ENCODE measurements at places on chromosomes 12 and 14.

DNA sequence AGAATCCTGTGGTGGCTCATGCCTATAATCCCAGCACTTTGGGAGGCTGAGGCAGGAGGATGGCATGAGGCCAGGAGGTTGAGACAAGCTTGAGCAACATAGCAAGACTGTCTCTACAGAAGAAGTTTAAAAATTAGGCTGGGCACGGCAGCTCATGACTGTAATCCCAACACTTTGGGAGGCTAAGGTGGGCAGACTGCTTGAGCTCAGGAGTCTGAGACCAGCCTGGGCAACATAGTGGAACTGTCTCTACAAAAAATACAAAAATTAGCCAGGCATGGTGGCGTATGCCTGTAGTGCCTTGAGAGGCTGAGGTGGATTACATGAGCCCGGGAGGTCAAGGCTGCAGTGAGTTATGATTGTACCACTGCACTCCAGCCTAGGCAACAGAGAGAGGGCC is 998 bp upstream of the CYP27B1 start:
- DNase-seq: no peak

- no peak for DNase-seq
Observed at GRCh38 chr12:76571256-76571655, 11.7 kb upstream of the OSBPL8 start.

DNA sequence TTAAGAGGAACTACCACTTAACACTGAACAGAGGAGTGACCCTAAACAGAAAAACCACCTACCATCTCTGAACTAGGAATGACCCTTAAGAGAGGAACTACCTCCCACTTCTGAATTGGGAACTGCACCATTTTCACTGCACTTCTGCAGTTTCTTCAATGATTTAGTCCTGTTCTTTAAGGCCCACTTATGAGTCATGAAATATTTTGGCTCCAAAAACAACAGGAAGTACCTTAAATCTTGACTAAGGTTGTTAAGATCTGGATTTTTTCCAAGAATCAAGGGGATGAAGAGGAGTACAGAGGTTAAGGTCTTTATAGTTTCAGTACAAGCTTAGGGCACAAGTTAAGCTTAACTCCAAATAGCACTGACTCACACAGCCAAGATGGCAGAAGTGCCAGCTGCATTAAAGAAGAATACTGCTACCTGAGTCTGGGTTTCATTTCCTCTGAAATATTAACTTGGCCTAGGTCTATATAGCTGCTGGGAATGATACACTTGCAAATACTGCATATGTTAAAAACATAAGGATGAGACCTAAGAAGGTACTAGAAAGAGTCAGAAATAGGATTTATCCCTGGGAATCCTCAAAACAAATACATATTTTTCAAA is 4.2 kb downstream of the NPC2 start:
- no peak for DNase-seq

- DNase-seq: no peak
Observed at GRCh38 chr12:112176321-112177010, 51.1 kb downstream of the TRAFD1 start.

DNA sequence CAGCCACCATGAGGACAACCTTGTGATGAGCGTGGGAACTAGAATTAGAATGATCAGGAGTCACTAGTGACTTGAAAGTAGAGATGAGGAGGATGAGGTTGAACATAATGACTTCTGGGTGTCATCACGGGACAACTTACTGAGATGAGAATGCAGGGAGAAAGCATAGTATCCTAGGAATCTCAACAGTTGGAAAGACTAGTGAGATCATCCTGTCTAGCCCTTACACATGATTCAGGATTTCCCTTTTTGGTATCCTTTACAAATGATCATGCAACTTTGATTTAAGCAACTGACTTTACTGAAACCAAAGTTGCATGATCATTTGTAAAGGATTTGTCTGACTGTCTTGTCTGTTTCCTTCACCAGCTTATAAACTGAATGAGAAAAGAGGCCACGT is 51.8 kb upstream of the HIF1A start:
- DNase-seq: no peak

DNA sequence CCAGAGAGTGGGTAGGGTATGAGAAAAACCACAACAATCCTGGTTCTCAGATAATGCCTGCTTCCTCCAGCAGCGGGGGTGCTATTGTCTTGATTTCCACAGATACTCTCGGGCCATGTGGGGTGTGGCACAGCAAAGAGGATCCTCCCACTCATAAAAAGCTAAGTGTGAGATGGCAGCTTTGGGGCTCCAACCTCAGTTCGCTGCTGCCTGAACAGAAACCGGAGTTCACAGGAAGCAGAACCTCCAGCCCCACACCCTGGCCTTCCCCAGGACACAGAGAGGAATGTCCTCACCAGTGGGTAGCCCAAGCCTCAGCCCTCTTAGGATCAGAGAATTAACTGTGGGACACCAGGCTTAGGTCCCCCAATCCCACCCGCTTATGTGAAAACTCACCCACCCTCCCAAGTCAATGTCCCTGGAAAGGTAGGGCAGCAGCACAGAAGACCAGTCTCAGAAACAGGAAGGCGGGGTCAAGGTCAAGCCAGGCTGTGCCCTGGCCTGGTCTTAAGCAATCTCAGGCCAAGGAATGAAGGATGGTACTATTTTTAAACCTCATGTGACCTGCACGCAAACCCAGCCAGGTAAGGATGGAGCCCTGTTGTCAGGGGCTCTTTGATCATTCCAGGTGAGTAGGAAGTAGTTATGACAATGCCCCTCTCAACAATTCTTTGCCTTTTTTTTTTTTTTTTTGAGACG is 9.0 kb downstream of the KCTD10 start:
- no peak for DNase-seq

DNA sequence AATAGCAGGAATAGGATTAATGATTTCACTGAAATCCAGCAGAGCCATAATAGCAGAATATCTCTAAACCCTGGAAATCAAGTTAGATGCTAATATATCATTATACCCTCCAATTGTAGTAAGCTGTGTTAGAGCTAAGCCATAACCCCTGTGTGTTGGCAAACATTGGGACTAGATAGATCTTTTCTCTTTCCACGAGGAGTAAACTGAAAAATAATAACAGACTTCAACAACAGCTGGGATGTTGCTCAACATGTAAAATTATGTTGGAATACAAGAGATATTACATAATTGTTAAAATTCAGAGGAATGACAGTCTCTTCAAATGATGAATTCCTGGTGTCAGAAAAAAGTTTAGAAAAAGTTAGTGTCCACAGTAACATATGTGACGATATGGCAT is 383.8 kb downstream of the SNAPC1 start:
- no peak for DNase-seq

All from NAMALWA (cell line).